Stomach (tissue), 19 donors: ENCODE measurements at places on chromosomes 4 and X. TPM values are rescaled to one million over a fixed set of nuclear protein-coding genes. Genes with fewer than 3 reads are reported as not detected.
A peak's percentile ranks its signal among the peaks of the same experiment; 100 is the strongest.

- DNase-seq = no peak
These were observed 62.2 kb downstream of the SH3RF1 start for GRCh38 chr4:169208516-169208915.

- DNase-seq = no peak
These were observed 112.7 kb downstream of the TBL1X start for GRCh38 chrX:9577555-9577954.

DNA sequence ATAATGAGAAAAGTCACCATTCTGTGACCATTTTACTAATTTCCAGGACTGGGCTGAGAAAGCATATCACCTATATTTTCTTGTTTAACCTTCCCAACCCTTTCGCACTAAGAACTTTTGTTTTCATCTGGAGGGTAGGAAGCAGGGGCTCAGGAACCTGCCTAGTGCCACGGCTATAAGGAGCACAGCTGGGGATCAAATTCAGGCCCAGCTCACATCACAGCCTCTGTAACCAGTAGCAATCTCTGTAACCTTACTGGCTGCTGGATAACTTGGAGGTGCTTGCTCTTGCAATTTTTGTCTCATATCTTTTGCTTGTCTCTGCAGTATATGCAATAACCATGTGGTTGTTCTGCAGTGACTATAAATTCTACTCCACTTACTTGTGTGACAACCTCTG is 76.7 kb upstream of the PLAC1 start:
- no peak for DNase-seq

DNA sequence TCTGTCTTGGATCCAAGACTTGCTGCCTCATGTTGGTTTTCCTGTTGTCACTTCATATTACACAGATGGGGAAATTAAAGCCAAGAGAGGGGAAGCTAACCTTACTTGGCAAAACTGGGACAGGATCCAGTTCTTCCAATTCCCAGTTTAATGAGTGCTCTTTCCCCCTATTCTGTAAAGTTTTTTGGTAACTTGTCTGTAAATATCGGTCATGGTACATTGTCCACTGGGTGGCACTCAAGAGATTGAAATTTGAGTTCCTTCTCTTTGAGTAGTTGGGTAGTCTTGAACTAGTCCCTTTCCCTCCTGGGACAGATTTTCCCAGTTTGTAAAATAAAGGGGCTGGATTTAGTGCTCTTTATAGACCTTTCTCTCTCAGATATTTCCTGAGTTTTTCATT is 12.4 kb upstream of the EOLA2 start:
- no peak for DNase-seq

DNA sequence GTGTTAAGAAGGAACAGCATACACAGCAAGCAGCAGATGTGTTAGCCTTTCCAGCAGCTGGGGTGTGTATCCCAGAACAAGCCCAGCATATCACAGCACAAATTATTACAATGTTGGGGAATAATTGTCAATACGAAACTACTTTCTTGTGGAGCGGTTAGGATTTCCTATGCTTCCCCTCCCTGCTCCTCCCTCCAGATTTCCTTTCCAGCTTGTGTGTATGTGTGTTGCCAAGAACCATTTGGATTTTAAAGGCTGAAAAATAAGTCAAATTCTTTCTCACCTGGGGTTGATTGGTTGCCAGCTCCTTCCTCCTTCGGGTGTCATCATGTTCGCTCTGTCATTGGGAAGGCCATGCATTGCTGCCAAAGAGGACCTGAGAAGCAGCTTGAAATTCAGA is 178.2 kb upstream of the FRMPD4 start:
- no peak for DNase-seq

DNA sequence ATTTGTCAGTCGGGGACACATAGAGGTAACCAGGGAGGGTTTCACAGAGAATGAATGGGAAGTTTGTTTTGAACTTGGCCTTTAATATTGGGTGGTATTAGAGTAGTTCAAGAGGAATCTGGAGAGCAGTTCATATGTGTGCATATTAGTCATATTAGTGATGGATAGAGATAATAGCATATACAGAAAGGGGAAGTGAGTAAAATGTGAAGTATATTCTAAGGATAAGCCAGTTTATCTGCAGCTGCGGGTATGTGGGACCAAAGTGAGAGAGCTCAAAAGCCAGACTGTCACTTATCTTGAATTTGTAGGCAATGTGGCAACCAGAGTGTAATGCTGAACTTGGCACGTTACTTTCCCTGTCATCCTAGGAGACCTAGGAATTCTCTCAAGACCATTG is 169.9 kb downstream of the AFF2 start:
- DNase-seq = no peak

DNA sequence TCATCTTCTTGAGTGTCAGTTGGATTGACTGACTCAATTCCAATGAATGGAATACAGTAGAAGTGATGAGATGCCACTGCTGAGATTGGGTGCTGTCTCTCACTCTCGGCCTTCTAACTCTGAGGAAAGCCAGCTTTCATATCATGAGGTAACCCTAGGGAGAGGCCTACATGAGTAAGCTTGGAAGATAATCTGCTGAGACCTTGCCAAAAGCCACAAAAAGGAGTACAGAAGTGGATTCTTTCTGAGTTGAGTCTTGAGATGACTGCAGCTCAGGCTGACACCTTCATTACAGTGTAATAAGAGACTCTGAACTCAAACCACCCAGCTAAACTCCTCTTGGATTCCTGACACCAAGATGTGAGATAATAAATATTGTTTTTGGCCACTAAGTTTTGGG is 537.4 kb upstream of the MAGEB18 start:
- DNase-seq = no peak

DNA sequence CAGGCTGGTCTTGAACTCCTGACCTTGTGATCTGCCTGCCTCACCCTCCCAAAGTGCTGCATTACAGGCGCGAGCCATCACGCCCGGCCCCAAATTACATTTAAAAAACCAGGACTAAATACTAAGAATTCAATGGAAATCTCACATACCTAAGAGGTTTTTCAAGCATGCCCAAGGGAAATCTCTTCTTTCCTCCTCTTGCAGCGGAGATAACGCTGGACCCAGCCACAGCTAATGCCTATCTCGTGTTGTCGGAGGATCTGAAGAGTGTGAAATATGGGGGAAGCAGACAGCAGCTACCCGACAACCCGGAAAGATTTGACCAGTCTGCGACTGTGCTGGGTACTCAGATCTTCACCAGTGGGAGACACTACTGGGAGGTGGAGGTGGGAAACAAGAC is 7.4 kb downstream of the TRIML1 start:
- no peak for DNase-seq

DNA sequence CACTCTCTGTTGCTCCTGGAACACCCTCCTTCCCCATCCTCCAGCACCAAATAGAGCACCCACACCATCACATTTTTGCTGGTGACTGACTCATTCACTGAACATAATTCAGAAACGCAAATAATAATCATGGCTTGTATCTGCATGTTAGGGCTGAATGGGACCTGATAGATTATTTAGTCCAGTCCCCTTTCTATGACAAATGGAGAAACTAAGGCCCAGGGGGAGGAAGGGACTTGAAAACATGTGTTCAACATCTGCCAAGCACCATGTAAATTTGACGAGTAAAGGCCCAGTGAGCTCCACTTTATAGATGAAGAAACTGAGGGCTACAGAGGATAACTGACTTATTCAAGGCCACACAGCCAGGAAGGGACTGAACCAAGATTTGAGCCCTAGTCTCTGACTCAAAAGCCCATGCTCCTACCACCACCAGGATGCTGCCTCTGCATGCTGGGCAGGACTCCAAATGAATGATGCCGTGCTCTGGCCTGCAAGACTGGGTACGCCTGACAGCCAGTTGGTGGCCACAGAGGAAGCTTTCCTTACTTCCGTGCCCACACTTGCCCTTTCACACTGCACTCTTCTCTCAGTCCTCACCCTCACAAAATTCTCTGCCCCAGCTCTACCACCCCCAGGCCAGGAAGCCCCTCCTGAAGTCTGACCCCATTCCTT is 133.3 kb upstream of the PJA1 start:
- no peak for DNase-seq

DNA sequence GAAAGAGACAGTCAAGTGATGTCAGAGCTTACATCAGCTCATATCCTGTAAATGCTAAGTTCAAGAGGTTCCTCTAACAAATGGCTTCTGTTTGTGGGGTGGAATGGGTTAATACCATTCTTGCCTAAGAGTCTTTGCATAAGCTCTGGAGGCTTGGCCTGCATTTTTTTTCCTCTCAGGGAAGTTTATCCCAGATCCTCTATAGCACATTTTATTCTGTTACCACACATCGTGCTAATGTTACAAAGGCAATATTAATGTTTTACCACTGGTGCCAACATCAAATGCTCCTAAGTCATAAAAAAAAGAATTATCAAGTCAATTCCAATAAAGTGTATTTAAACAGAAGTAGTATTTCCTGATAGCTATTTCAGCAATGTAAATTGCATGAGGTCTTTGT is 2.9 kb upstream of the ADH6 start:
- peak; percentile 45 for DNase-seq

DNA sequence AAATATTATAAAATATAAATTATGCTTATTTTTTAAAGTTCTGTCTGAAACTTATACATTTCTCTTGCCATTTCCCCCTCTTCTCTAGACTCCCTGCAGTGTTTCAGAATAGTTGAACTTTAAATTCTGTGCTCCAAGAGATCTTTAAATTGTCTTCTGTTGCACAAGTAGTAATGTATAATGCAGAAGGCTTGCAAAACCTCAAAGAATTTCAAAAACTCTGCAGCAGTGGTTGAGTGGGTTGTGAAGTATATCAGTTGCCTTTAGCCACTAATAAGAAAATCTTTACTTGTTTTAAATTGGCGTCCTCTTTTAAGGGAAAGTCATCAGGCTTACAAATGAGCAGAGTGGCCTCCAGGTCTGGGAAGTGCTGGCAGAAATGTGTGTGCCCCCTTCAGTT is 1153.3 kb upstream of the PABPC4L start:
- no peak for DNase-seq

DNA sequence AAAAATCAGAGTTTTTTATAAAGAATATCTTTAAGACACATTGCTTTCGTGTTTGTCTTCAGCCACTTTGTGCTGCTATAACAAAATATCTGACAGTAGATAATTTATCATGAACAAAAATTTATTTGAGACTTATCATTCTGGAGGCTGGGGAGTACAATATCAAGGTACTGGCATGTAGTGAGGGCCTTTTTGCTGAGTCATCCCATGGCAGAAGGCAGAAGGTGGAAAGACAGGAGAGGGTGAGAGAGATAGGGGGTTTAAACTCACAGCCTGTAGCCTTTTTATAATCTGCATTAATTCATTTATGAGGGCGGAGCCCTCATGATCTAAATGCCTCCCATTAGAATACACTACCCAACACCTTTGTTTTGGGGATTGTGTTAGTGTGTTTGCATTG is 431.2 kb upstream of the FAM47C start:
- no peak for DNase-seq

DNA sequence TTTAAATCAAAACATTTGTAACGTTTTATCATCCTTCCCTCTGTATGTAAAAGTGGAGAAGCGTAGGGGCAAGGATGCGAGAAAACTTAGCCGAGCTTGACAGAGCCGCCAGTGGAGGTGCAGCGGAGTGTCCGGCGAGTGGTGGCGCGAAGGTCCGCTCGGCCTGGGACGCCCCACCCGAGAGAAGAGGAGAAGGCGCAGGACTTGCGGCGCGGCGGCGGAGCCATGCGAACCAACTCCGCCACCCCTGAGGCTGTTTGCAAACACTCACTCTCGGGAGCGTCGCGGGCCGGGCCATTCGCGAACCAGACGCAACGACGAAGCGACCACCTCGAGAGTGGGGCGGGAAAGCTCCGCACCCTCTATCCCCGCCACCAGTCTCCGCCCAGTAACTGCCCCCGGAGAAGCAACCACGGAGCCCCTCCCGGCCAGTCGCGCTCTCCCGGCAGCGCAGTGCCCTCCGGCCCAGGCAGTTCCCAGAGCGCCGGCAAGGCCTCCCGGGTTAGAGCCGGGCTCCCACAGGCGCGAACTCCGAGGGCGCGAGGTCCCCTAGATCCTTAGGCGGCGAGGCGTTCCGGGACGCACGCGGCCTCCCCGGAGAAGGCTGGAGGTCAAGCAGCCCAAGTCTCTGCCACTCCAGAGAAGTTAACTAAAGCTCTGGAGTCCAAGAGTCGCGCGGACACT is 2.3 kb upstream of the MAB21L2 start:
- DNase-seq = no peak

GRCh38 chr4:110795971-110796370 is 173.1 kb upstream of the PITX2 start:
- DNase-seq = no peak

DNA sequence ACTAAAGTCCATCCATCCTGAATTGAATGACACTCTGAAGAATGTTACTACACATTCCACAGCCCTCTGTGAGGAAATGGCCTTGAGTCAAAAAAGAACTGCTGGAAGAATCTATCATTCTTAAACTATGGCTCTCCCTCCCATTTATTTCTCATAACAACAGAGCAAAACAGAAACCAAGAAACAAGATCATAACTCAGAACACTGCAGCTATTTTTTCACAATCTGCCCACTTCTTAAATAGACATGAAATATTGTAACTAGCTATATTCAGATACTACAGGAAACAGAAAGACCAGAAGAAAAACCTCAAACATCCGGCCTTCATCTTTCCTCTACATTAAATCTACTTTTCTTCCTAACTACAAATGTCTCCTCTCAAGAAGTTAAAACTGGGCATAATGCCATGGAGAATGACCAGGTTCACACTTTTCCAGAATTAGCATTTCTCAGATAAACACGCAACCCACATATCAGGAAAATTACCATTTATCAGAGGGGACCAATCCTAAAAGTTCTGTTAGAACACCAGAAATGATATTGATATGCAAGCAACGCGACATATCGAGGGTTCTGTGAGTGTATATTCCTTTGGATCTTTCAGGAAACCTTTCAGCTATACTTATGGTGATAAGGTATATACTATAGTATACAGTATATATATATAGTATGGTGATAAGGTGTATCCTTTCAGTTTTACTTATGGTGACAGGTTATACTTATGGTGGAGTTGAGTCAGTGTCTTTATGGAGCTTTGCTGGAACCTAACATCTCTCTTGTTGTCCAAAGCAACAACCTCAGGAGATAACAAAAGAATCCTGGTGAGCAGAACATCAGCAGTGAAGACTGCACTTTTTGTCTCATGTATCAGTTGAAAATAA is 60.4 kb upstream of the IRF2 start:
- DNase-seq = no peak

- no peak for DNase-seq
These were observed 290.2 kb downstream of the CAMK2D start for GRCh38 chr4:113471146-113471860.

GRCh38 chr4:173009129-173009823 is 159.3 kb upstream of the GALNT7 start:
- DNase-seq = no peak

DNA sequence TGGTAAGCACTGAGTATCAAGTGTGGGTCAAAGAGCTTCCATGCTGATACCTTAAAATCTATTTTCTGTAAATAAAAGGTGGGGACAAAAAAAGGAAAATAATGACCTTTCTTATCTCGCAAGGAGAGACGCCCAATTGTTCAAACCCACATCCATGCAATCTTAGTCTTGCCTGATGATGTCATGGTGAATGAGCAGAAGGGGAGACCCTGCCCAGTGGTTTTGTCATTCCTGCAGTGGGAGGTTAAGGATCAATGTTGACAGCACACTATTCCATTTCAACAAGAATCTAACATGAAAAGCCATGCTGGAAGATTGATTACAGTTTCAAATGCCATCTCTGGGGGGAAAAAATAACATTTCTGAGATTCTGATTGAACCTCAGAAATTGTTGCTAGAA is 40.7 kb upstream of the PUDP start:
- no peak for DNase-seq

GRCh38 chrX:129843209-129843458 is 552 bp downstream of the ZDHHC9 start:
- DNase-seq = no peak

Gene FGB
- 6.2 TPM for total RNA-seq

Gene OPN1MW3
- total RNA-seq = not detected

Gene ATP1B4
- not detected for total RNA-seq

Gene FAT1
- 62.9 TPM for total RNA-seq

Gene NPY2R
- 1.8 TPM for total RNA-seq

Gene FAM133A
- not detected for total RNA-seq

Gene STPG2
- not detected for total RNA-seq
